Stimulated activated CD8-positive, alpha-beta memory T cell treated with anti-CD3 and anti-CD28 coated beads, Interleukin-15, amount 100 ng/mL, for 48 hours (primary cell): ENCODE measurements at places on chromosomes 6 and 20.
A peak's percentile ranks its signal among the peaks of the same experiment; 100 is the strongest.

DNA sequence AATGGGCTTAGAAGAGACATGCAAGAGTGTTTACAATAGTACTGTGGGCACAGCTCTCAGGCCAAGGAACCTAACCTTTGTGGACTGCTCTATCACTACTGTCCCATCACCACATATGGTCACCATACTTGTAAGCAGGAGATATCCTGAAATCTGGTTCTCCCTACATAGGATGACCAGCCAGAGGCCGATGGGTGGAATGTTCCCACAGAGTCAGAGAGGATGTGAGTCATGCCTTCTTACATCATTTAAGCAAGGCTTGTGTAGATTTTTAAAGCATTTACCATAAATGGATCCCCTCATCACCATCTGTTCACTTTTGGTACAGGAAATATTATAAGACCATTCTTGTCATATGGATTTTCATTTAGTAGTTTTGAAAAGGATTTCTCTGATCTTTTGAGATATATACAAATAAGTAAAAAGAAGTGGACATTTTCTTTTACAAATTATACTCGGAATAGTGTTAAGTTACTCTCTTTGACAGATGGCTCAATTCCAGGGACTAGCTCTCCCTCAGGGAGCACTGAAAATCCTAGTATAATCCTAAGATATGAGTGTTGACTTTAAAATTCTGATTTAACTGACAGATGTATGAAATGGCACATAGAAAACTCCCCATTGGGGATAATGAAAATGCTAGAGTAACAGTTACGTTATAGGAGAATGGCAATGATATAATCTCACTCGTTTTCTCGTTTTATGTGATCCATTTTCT lies 6.6 kb downstream of the HTR1B start:
- no peak for DNase-seq

DNA sequence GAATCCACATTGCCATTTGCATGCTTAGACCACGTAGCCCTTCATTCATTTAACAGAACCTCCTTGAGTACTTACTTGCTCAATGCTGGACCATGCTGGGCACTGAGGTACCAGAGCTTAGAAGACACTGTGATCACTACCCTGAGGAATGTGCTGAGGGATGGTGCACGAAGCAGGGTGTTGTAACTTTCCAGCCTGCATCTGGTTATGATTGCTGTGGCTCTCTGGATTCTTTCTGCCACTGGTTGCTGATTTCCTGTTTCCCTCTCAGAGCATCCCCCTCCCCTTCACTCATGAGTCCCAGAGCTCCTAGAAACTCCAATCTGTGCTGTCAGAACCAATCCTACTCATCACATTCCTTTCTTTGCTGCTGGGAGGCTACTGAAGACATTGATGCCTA lies 537.4 kb downstream of the PTPRT start:
- no peak for DNase-seq

DNA sequence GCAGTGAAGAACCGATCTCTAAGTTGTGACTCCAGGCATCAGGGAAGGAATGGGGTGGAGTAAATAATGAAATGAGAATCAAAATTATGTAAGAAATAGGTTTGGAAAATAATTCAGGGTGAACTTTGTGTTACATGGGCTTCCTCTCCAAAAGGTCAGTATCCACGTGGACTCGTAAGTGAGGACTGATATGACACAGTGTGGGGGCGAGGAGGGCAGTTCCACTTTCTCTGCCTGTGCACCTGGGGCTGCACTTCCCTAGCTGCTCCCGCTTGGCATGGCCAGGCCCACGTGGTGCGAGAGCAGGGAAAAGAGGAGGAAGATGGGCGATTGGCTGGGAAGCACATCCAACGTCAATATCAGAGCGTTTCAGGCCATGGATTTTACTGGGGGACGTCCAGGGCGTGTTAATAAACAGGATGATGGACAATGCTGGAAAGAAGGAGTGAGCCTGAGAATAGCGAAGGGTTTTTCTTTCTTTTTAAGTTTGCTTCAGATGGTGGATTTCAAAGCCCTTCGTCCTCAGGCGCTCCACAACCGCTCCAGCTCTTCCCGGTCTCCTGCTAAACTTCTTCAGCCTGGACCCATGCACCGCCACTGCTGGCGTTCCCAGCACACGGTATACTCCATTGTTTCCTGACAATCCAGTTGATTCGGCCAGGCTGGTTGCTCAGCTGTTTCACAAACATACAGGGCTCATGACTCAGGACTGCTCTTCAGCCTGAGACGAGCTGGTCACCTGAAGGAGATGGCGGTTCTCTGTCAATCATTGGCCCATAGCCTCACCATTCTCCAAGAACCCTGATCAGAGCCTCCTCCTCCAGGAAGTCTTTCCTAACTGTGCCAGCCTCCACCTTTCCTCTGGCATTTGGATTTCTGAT lies 11.8 kb downstream of the CCR6 start:
- no peak for DNase-seq

- DNase-seq, result no peak
Observed at GRCh38 chr6:111399626-111400025, 83.4 kb downstream of the REV3L start.

GRCh38 chr6:27176523-27177484 lies 70.7 kb upstream of the PRSS16 start:
- peak; percentile 18 for DNase-seq

DNA sequence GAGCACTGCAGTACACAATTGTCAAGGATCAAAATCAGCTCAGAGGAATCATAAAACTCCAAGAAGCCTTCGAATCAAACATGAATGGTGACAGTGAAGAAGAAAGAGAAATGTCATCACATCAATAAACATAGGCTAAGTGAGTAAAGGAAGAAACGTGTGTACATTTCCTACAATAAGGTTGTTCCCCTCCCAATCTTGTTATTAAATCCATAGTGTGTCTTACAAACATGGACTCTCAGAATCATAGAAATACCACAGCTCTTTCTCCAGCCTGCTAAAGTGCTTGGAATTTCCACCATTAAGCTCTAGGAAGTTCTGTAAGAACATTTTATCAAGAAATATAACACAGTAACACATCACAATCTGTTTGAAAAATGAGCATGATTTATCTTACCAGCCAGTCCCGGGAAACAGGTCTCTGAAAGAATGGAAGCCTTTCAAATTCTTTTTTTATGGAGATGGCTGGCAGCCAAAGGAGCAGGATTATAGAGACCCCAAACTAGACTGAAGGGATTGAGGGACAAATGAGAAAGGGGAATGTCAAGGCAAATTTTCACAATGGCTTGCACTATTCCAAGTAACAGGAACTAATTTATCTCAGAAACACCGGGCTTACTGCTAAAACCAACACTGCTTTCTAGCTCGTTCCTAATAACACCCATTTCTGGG lies 4.5 kb upstream of the TNFAIP3 start:
- no peak for DNase-seq

DNA sequence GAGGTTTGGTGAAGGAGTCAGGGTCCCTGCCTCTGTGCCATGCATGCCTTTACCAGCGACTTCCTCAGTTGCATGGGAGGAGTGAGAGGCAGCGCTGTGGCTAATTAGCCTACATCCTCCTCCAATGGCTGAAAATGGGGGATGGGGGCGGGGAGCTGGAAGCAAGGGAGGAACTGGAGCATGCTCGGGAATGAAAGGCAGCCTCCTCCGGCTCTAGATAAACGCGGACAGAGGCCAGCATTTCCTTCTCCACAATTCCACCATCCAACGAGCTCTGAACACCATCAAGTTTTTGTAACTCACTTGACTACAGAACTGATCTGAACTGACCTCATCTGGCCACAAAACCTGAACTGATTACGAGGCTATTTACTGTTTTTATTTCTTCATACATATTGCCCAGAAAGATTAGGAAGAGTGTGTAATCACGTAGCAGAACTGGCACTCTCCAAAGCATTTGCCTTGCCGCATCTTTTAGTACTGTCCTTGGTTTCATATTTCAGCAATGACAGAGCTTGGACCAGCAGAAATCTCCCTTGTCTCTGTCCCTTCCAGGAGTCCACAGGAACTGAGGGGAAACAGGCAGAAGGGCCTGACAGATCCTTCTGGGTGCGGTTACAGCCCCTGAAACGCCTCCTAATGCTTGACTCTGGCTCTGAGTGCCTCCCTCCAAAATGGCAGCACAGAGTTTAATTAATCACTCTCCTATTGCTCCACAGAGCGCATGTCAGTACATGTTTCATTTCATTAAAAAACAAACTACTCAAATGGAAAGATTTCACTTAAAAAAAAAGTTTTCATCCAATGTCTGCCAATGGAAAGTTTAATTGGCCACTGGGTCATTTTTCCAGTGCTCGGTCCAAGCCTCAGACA lies 58.2 kb upstream of the TRAF3IP2 start:
- no peak for DNase-seq

DNA sequence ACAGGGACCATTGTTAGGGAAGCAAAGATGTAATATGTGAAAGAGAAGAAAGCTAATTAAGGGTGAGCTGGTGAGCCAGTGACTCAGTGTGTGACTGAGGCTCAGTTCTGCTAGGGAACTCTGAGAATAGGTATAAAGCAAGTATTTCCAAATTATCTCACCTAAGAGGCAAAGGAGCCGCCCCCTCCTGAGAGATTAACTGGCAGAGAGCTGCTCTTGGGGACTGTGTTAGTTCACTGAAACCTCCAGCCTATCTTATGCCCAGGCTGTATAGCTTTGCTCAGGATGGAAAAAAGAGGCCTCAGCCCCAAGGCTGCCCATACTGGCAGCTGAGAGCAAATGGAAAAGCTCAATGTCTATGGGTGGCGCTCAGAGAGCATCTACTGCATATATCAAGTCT lies 152.0 kb downstream of the PAK5 start:
- DNase-seq, result no peak

DNA sequence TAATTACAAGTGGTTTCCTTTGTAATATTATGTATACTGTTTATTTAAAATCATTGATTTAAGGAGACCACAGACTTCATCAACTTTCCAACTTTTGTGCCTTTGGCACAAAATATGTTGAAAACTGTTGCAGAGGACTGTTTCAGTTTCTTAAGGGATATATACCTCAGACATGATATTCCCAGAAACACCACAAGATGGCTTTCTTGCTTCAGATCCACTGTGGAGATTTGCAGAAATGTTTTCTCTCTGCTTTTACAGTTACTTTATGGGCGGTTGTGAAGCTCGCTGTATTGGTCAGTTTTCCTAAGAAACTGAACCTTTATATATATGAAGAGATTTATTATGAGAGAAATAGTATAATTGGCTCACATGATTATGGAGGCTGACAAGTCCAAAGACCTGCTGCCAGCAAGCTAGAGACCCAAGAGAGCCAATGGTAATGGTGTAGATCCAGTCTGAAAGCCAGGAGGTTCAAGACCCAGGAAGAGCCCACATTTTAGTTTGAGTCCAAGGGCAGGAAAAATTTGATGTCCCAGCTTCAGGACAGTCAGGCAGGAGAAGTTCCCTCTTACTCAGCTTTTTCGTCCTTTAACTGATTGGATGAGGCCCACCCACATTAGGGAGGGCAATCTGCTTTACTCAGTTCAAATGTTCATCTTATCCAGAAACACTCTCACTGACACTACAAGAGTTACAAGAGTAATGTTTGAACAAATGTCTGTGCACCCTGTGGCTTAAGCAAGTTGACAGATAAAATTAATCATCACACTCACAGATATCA lies 12.8 kb downstream of the ME1 start:
- no peak for DNase-seq

DNA sequence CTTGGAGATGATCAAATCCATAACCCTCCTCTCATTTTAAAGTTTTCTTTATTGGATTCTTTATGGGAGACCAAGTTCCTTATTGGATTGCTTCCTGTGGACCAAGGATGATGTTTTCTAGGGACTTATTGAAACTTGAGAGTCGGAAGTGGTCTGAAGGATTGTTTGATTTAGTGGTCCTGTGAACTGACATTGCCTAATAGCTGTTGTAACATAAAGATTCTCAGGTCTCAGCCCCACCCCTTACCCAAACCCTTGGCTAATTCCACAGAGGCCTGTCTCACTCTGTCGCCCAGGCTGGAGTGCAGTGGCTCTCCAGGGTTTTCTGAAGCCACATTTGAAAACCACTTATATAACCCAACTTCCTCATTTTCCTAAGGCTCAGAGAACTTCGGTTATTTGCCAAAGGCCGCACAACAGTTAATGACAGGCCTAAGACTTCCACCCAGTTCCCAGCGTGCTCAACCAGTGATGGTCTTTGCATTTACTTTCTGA lies 77.0 kb downstream of the ATXN1 start:
- no peak for DNase-seq

DNA sequence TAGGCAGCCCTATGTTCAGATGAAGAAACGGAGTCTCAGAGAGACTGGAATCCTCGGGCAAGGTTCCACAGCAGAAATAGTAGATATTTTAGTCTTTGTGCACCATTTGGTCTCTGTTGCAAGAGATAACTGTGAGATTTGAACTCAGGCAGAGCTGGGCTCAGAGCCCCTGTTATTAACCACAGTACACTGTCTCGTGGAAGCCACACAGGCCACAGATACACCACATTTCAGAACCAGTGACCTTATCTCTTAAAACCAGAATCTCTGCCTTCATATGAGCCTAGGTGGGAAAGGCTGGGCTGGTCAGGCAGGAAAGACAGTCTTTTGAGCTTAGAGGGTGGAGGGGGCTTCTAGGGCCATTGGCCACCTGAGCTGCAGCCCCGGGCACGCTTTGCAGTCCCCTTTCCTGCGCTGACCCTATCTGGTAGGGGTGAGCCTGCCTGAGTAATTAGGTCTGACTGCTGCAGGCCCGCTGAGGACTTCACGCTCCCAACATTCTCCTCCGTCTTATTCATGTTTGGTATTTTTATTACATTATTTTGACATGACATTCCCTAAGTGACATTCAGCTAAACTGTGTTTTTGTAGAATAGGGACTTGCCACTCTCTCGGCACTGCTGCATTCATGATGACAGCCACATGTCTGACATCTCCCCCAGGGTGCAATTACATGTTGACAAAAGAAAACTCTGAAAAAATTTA lies 71.1 kb downstream of the KCNB1 start:
- no peak for DNase-seq

- no peak for DNase-seq
Observed at GRCh38 chr6:16007146-16007545, 121.7 kb upstream of the MYLIP start.

GRCh38 chr20:25224941-25225340 lies 22.9 kb upstream of the PYGB start:
- DNase-seq, result no peak

- DNase-seq, result no peak
Observed at GRCh38 chr6:797479-798077, 104.6 kb upstream of the EXOC2 start.

DNA sequence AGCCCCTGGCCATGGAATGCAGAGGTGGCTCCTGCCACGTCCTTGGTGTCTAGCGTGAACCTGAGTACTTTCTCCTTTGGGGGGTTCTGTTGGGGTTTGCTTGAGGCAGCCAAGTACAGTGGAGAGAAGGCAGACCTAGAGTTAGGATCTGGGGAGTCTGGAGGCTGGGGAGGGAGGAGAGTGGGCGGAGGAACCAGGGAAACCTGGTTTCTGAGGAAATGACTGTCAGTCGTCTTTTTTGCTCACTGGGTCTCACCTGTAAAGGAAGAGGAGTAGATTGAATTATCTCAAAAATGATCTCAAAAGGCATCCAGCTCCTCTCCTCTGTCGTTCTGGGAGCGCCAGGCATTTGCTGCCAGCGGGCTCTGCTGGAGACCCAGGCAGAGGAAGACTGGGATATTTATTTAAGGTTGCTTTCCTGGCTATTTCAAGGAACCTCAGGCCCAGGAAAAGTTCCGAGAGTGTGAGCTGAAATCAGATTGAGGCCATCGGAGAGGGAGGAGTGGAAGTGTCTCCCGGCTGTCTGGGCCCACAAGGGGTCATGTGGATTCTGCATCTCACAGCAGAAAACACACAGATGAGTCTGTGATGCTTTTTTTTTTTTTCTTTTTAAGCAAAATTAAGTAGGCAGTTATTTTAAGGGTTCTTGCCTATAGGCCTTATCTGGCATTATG lies 16.1 kb downstream of the EPB41L1 start:
- no peak for DNase-seq
